ENCODE measurements at places on chromosomes 3 and 15.

GRCh38 chr3:57896691-57897090, 111.5 kb upstream of the FLNB start:
- DNase-seq, result no peak

DNA sequence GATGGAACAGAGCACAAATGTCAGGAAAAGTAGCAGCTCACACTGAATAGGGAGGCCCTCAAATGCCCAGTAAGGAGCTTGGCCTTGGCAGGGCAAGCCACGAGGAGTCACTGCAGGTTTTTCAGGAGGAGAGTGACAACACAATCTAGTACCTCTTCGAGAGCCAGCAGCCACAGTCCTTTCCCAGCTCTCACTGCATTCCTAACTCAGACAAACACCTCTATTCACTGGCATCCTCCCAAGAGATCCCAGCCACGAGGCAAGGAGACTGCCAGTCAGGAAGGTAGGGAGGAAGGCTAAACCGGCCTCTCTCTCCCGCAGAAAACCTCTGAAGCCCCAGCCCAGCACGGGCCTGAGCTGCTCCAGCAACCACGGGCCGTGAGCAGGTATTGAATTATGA, 146.0 kb upstream of the SMAD3 start:
- no peak for DNase-seq

- DNase-seq, result no peak
These were observed 84.5 kb downstream of the AQP9 start for GRCh38 chr15:58222679-58223078.

- peak; percentile 46 for DNase-seq
These were observed 124.6 kb downstream of the AKAP13 start for GRCh38 chr15:85504749-85505676.

DNA sequence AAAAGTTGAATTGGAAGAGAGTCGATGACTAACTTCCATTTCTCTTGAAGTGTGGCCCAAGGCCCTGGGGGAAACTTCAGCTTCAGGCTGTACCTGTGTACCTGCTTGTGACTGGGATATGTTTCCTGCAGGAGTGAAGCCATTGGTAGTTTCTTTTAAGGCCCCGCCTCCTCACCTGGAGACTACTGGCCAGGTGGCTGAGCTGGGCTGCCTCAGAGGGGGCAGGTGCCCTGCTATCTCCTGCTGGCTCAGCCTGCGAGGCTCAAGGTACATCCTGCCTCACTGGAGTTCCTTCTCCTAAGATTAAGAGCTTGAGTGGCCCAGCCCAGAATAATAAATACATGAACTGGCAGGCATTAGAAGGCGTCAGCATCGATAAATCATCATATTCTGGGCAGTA, 121.6 kb upstream of the ROPN1 start:
- DNase-seq, result no peak

GRCh38 chr3:14539742-14540491, at the start of gene GRIP2:
GRIP2 (minus strand) TSS chr3:14540342; CDS start chr3:14540308, 34 bp downstream.
- DNase-seq, result no peak

- DNase-seq, result no peak
These were observed 10.4 kb upstream of the BAHD1 start for GRCh38 chr15:40430271-40430805.

- no peak for DNase-seq
These were observed 110.1 kb upstream of the TPM1 start for GRCh38 chr15:62932436-62932835.

GRCh38 chr3:63918321-63918720, 6.1 kb upstream of the SCAANT1 start:
- no peak for DNase-seq

DNA sequence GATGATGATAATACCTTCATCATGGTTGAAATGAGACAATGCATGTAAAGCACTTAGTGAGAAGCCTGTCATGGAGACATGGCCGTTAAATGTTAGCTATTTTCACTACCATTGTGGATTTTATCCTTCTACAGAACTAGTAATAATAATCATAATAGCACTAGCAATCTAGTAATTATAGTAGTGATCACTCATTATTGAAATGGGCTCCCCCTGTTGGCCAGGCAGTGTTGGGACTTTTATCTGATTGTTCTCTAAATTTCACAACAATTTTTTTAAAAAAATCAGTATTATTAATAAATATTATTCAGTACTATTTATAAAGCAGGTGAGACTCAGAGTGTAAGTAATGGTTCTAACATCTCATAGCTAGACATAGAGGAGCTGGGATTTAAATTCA, 396.3 kb downstream of the IL5RA start:
- DNase-seq, result no peak
